ENCODE measurements at places on chromosomes 2 and 18. TPM values are rescaled to one million over a fixed set of nuclear protein-coding genes. Genes with fewer than 3 reads are reported as not detected.

GRCh38 chr18:2906704-2907549 lies 60.1 kb downstream of the EMILIN2 start:
- DNase-seq = peak; percentile 75

- DNase-seq = no peak
These were observed 201.2 kb downstream of the CCDC178 start for GRCh38 chr18:33239298-33239697.

DNA sequence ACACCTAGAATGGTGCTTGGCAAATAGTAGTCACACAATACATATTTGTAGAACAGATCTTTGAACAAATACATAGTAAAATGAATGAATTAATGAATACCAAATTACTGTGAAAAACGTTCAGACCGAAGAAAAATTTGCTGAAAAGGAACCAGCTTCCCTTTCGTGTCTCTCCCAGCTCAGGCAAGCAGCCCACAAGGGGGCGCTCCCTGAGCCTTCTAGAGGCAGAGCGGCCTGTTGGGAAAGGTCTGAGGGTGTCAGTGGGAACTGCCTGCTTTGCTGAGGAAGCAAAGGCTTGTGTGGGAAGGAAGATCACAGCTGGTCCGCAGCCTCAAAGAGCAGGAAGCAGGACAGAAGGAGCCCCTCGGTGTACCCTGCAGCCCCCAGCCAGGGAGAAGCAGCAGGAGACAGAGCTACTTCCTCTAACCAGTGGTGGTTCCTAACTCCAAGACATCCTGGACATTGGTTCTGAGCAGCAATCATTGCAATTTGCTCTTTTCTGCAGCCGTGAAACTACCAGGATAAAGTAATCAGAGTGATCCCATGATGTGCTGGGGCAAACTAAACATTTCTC lies 231.1 kb downstream of the ANKRD30B start:
- no peak for DNase-seq

Gene HOXD10
- 0.16 TPM for total RNA-seq

DNA sequence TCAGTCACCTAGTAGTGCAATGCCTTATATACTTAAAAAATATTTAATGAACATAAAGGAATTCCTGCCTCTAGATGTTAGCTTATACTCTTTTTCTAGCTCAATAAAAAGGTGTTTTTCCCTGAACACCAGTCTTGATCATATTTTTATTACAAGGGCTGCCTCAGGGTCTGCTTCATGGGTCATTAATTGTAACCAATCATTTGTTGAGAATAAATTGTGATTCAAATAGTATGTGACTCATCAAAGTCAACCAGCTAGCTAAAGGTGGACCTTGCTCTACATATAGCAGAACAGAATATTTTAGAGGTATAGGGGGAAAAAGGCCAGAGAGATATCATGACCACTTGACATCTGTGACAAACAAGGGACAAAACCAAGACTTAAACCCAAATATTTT lies 114.0 kb downstream of the PIK3C3 start:
- no peak for DNase-seq

Gene FABP1
- total RNA-seq = not detected

GRCh38 chr2:28336264-28336980 lies 56.2 kb upstream of the FOSL2 start:
- no peak for DNase-seq

Data from cardiac septum (tissue), 1 donor.